Activated CD8-positive, alpha-beta memory T cell treated with anti-CD3 and anti-CD28 coated beads for 48 hours (primary cell): ENCODE measurements at places on chromosomes 5 and 9.

GRCh38 chr5:177370488-177371119 lies 12.9 kb downstream of the RGS14 start:
- no peak for DNase-seq

DNA sequence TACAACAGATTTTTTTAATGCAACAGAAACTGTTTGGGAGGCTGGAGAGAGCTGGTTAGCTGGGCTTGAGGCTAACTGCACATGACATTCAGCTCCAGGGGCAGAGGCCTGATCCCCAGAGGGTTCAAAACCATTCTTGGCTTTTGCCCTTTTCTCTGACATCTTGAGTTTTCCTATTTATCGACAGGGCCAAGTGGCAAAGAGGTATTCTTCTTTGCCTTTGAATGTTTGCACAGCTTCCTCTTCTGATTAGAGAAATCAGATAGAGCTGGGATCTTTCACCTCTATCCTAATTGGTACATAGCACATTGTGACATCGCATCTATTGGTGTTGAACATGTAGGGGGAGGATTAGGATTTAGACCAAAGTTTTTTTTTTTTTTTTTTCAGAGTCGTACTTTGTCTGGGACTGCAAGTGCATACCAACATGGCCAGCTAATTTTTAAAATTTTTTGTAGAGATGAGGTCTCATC lies 143.7 kb downstream of the ACTBL2 start:
- DNase-seq: no peak

DNA sequence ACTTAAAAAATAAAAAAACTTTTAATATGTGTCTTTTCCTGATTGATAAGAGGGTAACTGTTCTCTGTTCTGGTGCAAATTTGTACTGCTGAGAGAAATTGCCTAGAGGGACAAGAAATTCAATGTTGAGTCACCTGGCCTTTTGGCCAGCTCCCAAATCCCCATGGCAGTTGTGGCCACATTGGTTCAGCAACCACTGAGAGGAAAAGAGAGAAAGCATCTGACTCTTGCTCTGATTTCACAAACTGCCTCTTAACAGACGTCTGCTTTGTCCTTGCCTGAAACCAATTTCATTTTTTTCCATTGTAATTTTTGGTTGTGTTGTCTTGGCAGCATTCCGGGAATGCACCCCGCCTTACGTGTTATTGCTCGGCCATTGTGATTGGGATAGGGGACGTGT lies 42.4 kb downstream of the NTRK2 start:
- no peak for DNase-seq

GRCh38 chr5:112004867-112005622 lies 248.1 kb upstream of the NREP start:
- DNase-seq: no peak

GRCh38 chr9:14480526-14480925 lies 166.6 kb upstream of the NFIB start:
- DNase-seq: no peak

DNA sequence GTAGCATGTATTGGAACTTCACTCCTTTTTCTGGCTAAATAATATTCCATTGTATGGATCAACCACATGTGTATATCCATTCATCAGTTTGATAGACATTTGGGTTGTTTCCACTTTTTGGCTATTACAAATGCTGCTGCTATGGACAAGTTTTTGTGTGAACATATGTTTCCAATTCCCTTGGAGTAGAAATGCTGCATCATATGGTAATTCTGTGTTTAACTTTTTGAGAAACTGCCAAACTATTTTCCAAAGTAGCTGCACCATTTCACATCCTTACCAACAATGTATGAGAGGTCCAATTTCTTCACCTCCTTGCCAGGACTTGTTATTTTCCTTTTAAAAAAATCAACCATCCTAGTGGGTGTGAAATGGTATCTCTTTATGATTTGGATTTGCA lies 8.4 kb downstream of the FRRS1L start:
- DNase-seq: no peak

DNA sequence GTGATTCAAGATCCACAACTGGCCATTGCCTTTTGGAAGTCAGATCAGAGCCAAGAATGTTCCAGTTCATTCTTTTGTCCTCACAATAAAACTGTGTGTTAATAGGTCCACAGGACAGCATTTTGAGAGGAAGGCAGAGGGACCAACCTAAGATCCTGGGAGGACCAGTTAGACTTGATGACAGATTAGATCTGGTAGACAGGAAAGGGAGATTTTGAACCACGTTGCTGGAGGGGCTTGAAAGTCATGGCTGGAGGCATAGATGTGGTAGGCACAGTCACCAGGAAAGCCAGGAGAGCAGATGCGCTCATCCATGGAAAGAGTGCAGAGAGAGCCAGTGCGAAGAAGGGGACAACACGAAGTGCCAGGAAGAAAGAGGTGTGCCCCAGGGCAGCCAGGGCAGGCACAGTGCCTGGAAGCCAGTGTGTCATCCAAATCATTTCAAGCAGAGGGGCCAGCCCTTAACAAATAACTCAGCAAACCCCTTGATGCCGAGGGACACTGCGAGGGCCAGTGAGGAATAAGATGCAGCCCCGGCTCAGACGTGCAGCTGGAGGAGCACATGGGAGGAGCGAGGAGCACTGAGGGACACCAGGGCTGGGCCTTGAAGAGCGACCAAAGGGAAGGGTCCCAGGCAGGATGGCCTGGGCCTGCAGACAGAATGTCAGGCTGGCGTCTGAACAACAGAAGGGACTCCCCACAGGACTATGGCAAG lies 12.8 kb upstream of the SLC2A8 start:
- DNase-seq: no peak

- no peak for DNase-seq
Observed at GRCh38 chr5:36600917-36601527, 5.4 kb upstream of the SLC1A3 start.

- no peak for DNase-seq
Observed at GRCh38 chr5:403995-404394, 39.0 kb upstream of the EXOC3 start.
